CD4-positive, alpha-beta T cell treated with Interleukin-1 beta for 1 hour (primary cell): ENCODE measurements at places on chromosomes 12 and 14.

DNA sequence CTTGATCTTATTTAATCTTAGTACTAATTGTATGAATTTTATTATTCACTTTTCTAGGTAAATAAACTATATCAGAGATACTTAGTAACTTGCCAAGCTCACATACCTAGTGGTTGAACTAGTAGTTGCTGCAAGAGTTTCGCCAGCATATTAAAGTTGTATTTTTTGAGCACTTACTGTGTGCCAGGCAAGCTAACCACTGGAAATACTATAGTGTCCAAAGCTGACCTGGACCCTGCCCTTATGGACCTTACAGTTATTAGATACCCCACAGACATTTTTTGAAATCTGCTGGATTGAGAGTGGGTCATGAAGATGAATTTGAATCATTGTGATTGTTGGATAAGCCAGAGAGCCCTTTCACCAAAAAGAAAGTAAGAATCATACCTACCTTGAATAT lies 125.0 kb downstream of the RAD51B start:
- no peak for DNase-seq

DNA sequence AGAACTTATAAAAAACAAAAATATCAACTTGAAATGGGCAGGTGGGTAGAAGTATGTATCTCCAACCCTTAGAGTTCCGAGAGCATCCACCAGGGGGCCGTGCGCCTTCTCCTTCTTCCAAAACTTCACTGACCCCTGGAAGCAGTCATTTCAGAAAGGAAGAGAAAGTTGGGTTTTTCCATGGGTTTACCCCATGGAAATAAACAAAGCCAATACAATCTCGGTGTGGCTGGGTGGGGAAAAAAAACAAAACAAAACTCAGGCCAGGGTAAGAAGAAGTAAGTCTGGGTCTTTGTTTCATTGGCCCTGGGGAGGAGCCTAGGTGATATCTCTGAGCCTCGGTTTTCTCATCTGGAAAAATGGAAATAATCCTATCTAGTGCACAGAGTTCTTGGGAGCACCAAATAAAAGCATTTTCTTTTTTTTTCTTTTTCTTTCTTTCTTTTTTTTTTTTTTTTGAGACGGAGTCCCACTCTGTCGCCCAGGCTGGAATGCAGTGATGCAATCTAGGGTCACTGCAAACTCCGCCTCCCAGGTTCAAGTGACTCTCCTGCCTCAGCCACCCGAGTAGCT lies 33.6 kb upstream of the HNF1A start:
- peak; percentile 40 for DNase-seq

- DNase-seq: no peak
Observed at GRCh38 chr12:63787306-63787705, 7.6 kb downstream of the RXYLT1 start.

DNA sequence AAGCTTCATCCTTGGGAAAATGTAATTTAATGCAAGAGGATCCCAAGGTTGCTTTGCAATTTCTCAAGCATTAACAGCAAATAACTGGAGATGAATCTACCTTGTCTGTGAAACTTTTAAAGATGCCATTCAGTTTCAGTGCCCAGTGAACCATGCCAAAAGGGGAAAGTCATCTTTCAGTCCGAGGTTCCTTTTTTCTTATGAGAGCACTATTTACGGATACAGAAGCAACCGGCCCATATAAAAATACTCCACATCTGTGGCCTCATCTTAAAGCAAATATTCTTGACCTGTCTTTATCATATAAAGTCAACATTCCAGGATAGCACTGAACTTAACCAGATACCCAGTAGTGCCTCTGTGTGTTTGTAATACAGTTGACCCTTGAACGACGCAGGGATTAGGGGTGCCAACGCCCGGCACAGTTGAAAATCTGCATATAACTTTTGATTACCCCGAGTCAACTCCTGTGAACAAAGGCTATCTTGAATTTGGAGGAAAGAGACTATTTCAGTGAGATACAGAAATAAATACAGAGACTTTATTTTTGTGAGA lies 209.4 kb downstream of the PCNX1 start:
- no peak for DNase-seq

- DNase-seq: no peak
Observed at GRCh38 chr12:28601570-28602058, 411.4 kb downstream of the CCDC91 start.

- DNase-seq: no peak
Observed at GRCh38 chr14:105627701-105628100, 101.3 kb downstream of the TMEM121 start.
